ENCODE measurements at places on chromosomes 1 and 21. TPM values are rescaled to one million over a fixed set of nuclear protein-coding genes. Genes with fewer than 3 reads are reported as not detected.

DNA sequence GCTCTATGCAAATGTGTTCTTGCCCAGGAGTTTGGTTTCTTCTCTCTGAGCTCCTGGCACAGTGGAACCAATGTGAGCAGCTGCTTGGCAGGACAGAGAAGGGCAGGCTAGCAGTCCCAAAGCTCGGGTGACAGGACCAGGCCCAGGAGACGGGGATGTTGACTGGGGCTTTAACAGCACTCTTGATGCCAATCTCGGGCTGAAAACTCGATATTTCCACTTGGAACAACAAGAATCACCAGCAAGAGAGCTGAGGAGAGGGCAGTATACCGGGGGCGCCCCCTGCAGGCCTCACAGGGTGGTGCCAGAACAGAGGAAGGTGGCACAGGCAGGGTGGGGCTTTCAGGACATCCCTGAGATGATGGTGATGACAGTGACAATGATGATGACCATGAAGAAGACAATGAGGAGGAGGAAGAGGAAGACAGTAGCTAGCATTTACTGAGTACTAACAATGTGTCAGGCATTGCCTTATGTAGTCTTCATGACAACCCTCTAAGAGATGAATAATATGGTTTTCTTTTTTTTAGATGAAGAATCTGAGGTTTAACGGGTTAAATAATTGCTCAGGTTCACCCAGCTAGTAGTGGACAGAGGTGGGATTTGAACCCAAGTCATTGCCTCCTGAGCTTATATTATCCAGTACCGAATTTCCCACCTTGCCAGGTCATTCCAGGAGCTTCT, 2.7 kb upstream of the KCNJ9 start:
- peak; percentile 82 for DNase-seq

DNA sequence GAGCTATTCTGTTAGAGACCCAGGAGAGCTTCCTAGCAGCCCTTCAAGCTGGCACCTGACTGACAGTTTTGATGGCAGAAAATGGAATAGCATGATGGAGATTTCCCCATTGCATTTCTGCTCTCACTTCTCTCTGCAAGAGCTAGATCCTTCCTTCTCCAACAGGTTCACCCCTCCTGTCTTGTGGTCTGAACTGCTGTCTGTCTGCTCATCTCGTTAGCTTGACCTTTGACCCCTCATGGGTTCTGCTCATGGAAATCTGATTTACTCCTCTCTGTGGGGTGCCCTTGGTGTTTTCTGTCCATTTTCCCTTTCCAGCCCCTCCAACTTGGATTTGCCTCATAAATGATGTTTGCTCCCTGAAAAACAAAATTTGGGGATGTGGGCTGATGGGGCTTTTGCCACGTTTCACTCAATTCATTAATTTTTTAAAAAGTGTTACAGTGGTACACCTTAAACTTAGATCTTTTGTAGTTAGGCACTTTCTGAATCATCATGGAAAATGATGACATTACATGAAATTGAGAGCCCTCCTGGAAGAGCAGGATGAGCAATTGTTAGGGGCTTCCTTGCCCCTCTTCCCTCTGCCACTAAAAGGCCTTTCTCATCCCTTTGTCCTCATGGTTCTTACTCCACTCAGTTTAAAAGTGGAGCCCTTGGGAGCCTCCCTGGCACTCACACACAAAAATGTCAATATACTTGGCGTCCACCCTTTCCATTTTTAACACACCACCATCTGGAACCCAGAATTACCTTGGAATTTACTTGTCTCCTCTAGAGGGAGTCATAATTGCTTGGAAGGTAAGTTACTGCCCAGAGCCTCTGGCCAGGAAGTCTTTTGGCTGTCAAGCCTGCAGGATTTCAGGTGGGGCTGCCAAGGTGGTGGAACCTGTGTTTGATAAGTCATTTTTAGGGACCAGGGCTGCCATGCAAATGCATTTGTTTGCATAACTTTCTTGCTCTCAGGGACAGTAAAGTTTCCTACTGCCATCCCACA, 31.9 kb upstream of the IL19 start:
- peak; percentile 37 for DNase-seq

DNA sequence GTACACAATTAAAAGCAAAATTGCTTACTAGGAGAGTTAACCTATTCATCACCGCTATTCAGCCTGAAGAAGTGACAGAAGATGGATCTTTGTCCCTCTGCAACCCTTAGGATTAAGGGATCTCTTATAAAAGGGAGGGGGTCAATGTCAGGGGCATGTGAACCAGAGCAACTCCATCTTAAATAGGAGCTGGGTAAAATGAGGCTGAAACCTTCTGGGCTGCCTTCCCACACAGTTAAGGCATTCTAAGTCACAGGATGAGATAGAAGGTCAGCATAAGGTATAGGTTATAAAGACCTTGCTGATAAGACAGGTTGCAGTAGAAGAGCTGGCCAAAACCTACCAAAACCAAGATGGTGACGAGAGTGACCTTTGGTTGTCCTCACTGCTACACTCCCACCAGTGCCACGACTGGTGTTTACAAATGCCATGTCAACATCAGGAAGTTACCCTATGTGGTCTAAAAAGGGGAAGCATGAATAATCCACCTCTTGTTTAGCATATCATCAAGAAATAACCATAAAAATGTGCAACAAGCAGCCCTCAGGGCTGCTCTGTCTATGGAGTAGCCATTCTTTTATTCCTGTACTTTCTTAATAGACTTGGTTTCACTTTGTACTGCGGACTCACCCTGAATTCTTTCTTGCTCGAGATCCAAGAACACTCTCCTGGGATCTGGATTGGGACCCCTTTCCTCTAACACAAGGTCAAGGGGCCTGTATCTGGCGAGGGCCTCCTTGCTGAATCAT, 35.3 kb upstream of the NEK2 start:
- no peak for DNase-seq

The IGSF21 gene
- polyA plus RNA-seq: 0.23 TPM

DNA sequence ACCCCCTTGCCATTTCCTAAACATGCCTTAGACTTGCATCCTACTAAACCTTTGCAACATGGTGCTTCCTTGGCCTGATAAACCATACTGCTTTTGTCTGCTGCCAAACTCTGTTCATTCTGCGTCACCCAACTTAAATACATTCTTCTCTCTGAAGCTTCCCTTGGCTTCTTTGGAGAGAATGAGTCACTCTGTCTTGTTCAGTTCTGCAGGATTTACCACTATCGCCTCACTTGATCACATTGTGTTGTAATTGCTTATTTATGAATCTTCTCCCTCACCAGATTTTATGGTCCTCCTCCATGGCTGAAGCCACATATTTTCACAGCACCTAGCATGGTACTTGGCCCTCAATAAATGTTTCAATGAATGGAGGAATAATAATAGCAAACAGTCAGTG, 21.7 kb upstream of the TUT4 start:
- DNase-seq: peak; percentile 53

The HENMT1 gene
- polyA plus RNA-seq: 24.2 TPM

Data from muscle of leg (tissue), 16 donors.